Fibroblast of skin of right quadriceps (primary cell): ENCODE measurements at places on chromosomes 1 and 21.

GRCh38 chr1:227033880-227034279 is 93.8 kb downstream of the COQ8A start:
- DNase-seq, result no peak

DNA sequence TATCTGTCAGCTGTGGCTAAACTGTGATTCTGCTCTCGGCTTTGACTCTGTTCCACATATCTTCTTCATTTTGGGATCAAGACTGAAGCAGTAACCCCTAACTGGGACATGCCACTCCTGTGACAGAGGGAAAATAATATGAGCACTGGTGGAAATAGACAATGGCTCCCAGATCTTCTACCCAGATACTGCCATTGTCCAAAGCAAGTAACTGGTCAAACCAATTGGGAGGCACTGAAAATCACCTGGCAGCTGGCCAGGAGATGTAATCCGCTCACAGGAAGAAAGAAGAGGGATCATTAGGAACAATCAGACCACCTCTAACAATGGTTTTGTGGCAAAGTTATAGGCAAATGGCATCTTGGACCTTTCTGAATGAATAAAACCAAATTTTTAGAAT is 10.7 kb downstream of the SNX7 start:
- DNase-seq, result no peak

- no peak for DNase-seq
These were observed 945 bp downstream of the RNPEP start for GRCh38 chr1:201983380-201983805.

- no peak for DNase-seq
These were observed 3.0 kb downstream of the HECTD3 start for GRCh38 chr1:45008076-45008475.

DNA sequence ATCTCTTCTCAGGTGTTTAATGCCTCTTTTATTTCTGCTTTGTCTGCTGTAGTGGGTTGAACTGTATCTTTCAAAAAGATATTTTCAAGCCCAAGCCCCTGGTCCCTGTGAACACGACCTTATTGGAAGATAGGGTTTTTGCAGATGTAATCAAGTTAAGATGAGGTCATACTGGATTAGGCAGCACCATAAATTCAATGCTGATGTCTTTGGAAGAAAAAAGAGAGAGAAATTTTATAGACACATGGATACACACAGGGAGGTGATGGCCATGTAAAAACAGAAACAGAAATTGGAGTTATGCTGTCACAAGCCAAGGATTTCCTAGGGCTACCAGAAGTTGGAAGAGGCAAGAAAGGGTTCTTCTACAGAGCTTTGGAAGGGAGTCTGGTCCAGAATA is 301.4 kb downstream of the KCTD3 start:
- no peak for DNase-seq

- no peak for DNase-seq
These were observed 6.2 kb downstream of the MED8 start for GRCh38 chr1:43383449-43383848.

DNA sequence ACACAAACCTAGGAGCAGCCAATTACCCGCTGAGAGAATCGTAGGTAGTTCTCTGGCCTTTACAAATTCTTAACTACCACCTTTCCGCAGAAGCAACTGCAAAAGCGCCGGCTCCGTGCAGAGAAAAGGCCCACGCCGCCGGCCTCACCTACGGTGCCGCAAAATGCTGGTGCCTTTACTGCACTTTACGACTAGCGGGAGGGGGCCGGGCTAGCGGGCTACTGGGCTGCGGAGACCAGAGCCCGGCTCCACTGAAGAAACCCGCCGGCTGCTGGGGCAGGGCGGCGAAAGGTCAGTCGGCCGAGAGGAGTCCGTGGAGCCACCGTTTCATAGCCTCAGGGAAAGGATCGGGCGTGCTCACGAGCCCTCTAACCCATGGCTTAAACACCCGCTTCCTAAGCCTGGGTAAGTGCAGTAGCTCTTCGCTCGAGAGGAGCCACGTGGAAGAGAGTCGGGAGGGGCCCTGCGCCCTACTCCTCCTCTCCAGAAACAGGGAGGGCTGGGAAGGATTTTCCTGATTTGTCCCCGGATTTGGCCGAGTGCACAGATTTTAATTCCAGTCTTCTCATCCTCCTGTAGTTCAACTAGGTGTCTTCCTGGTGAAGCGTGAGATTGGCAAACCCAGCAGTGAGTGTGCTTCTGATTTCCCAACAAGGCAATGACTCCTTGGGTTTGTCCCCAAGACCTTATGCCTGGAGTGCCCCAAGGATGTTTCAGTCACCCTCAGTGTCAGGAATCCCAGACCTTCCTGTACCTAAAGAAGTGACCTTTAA is at the start of gene DPH5:
Gene DPH5 (minus strand): TSS at position 128 of the 773 bp plus-strand sequence. CDS start 341 bp downstream, outside the sequence.
- DNase-seq, result peak; percentile 92

- DNase-seq, result peak; percentile 19
These were observed 32.2 kb downstream of the TFAP2E start for GRCh38 chr1:35605071-35605866.

DNA sequence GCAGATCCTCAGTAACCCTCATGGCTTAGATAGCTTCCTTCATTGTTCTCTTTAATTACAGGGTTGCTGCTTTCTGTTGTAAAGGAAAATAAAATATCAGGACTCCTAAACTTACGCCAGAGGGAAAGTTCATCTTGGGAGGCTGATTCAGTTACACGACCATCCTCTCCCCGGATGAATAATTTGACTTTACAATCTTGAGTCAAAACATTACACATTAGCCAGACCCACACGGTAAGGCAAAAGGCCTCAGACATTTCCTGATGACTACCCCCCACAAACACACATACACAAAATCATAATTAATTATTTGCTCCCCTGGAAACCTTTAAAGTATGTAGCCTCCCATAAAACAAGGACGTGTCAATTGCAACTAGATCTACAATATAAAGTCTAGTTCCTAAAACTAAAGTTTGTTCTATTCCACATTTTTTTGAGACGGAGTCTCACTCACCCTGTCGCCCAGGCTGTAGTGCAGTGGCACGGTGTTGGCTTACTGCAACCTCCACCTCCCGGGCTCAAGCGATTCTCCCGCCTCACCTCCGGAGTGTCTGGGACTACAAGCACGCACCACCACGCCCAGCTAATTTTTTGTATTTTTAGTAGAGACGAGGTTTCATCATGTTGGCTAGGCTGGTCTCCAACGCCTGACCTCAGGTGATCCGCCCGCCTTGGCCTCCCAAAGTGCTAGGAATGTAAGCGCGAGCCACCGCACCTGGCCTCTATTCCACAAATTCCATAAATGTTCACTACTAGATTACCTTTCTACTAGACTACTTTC is 830 bp upstream of the PRDX1 start:
- DNase-seq, result peak; percentile 58

DNA sequence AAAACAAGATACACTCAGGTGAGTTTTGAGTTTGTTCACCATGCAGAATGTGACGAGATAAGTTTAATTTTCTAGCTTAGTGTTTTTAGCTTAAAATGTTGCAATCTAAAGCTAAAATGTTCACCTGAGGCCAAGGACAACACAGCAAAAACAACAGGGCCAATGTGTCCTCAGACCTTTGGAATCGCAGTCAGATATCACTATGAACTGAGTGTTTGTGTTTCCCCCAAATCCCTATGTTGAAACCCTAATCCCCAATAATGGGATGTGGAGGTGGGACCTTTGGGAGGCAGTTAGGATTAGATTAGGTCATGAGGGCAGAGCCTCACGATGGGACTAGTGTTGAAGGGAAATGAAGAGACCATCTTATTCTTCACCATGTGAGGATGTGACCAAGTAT is 144.4 kb downstream of the GABPA start:
- no peak for DNase-seq

DNA sequence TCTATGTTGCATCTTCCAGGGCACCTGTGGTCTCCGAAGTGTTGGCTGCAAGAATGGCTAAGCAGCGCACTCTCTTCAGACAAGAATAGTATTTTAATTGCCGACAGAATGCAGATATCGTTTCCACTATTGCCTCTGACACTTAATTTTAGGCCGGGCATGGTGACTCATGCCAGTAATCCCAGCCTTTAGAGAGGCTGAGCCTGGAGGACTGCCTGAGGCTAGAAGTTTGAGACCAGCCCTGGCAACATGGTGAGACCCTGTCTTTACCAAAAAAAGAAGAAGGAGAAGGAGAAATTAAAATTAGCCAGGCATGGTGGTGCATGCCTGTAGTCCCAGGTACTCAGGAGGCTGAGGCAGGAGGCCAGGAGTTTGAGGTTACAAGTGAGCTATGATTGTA is 306.9 kb downstream of the KIF26B start:
- DNase-seq, result no peak
